ENCODE measurements at places on chromosomes 6 and 20. TPM values are rescaled to one million over a fixed set of nuclear protein-coding genes. Genes with fewer than 3 reads are reported as not detected.
A peak's percentile ranks its signal among the peaks of the same experiment; 100 is the strongest.

Gene FAM217A
- not detected for total RNA-seq

Gene IFNGR1
- 15.8 TPM for total RNA-seq

Gene RAET1L
- total RNA-seq = 1.1 TPM

Gene DLGAP4
- 27.9 TPM for total RNA-seq

Gene CALHM6
- total RNA-seq = not detected

Gene FBXO30
- 2.5 TPM for total RNA-seq

- DNase-seq = no peak
Measured at GRCh38 chr6:126156973-126157372, 170.6 kb downstream of the TRMT11 start.

DNA sequence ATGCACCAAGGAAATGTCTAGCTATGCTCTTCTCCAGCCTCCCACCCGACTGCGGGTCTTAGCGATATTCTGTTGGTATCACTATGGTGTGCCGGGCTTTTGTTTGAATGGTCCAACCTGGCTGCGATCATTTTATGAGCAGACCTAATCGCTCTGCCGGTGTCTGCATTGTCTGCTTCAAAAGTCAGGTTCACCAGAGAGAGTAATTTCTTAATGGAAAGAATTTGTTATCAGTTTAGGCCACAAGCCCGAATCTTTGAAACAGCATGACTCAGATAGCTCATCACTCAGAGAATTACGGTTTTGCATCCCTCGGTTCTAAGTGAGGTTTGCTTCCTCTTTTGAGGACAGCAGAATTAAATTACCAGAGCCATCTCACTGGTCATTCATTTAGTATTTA, 521.0 kb upstream of the ARID1B start:
- no peak for DNase-seq

DNA sequence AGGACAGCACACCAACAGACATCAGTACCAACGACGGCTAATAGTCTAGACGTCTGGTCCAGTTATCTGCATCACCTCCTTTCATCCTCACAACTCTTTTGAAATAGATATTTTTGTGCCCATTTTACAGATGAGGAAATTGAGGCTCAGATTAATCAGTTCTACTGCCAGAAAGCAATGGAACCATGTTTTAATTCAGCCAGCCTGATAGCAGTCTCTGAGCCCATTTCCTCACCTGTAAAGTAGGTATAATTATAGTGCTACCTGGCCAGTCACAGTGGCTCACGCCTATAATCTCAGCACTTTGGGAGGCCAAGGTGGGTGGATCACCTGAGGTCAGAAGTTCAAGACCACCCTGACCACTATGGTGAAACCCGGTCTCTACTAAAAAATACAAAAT, 9.8 kb upstream of the BMP7 start:
- DNase-seq = no peak

- DNase-seq = no peak
Measured at GRCh38 chr20:11492386-11492785, 425.3 kb upstream of the BTBD3 start.

DNA sequence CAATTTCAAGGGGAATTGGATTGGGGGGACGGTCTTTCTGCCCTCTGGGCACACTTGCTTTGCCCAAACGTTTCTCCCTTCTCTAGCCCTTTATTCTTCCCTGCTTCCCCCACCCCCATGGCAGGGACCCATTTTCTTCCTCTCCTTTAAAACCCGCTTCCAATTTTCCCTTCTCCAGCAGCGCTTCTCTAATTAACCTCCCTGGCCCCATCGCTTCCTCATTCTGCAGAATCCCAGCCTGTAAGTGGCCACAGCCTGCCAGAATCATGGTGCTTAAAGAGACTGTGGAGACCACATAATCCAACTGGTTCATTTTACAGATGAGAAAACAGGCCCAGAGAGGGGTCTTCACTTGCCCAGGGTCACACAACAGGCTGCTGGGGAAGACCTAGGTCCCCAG, 61.4 kb downstream of the CPNE5 start:
- no peak for DNase-seq

DNA sequence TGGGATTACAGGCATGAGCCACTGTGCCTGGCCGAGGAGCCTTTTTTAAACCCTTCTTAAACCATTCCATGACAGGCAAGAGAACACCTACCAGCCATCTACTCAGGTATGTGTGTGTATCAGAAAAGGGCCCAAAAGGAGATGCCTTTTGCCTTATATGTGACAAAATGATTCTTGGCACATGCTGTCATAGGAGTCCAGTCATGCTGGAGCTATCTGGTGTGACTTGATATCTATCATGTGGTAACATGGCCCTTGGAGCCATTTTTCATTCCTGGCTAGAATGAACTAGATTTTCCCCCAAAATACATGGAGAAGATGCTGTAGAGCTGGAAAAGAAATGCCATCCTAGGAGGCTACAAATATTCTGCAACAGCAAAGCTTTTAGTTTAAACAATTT, 129.1 kb downstream of the DST start:
- DNase-seq = peak; percentile 16

DNA sequence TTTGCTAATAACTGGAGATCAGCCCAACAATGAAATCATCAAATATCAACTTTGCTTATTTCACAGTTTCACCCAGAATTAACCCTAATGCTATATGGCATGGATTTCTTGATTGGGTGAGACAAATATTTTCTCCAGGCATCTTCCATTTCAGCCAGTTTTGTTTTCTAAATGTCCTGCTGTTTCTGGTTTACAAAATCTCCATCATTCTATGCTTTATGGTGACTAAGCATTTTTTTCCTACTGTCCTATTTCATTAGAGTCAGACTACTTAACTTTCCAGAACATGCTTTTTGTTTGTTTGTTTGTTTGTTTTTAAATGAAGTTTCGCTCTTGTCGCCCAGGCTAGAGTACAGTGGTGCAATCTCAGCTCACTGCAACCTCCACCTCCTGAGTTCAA, 59.5 kb upstream of the EXOC2 start:
- DNase-seq = no peak

DNA sequence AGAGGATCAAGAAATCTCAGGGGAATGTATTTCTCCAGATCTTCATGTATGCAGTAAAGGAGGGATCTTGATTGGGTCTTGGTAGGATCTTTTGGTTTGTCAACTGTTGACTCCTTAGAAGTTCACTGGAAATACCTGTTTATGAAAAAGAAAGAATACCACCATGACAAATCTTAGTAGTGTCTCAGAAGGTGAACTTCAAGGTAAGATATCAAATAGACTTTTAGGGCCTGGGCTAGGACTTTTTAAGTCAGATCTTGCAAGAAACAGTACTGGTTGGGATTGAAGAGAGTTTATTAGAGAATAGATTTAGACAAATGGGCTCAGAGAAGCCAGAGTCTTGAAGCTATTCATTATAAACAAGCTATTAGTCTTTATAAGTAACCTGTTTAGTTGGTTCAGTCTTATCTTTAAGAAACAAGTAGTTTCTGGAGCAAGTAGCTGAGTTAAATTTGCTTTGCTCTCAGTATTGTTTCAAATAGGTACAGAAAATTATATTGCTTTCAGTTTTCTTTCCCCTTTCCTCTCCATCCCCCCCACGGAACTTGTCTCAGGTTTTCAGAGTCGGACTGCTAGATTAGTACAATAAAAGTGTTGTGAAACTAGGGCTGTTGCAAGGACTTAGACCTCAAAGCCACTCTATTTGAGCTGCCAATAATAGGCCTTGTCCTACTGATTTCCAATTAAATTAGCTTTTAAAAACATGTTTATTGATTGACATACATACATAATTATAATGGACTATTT, 529.1 kb upstream of the CITED2 start:
- DNase-seq = no peak

- DNase-seq = peak; percentile 86
Measured at GRCh38 chr20:34834459-34834893, 9.0 kb upstream of the NCOA6 start.

DNA sequence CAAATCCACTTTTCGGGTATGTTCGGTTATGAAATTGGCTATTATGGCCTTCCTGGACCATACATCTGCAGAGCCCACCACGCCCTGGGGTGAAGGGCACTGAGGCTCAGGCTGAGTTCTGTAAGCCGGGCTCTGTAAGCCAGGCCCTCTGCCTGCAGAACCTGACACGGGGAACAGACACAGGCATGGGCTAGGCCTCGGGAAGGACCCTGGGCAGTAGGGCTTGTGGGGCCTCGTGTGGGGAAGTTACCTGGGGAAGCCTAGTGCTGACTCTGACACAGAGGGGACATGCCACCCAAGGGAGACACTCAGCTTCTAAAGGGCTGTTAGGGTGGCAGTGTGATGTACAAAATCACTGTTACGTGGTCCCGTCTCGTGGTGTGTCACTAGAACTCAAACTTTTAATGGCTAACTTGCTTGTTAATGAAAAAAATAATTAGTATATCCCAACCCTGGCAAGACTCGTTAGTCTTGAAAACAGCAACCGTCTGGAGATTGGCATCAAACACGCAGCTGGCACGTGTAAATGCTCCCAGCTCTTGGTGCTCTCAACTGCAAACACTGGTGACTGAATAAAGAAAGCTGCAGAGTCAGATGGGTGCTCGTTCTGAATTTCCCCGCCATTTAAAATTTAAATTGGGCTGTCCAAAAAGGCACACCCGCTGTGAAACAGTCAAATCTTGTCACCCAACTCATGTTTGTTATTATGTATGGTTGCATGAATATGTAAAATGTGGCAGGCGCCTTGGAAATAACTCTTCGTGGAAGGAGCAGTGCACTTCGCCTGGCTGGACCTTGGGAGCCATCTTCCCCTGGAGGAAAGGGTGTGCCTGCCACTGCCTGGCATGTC, 23.6 kb upstream of the TCFL5 start:
- DNase-seq = no peak

- DNase-seq = peak; percentile 97
Measured at GRCh38 chr20:48983423-48984400, 62.2 kb downstream of the ARFGEF2 start.

DNA sequence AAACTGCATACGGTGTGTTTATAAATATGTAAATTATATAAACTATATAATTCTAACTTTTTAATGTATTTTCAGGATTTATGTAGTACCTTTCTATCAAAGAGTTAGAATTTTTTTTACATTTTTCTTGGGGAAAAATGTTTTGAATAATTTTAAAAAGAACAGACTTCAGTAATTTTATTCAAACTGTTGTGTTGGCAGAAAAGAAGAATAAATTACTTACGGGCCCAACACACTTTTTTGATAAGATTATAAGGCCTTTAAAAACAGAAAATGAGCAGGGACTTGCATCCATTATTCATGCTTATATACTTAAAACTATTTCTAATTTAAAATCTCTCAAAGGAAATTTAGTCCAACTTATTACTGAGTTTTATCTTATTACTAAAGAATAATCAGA, 58.2 kb downstream of the KIF16B start:
- DNase-seq = no peak

GRCh38 chr20:56943946-56944945, 315.1 kb downstream of the TFAP2C start:
- DNase-seq = no peak
